ENCODE measurements at places on chromosomes 13 and 19.

DNA sequence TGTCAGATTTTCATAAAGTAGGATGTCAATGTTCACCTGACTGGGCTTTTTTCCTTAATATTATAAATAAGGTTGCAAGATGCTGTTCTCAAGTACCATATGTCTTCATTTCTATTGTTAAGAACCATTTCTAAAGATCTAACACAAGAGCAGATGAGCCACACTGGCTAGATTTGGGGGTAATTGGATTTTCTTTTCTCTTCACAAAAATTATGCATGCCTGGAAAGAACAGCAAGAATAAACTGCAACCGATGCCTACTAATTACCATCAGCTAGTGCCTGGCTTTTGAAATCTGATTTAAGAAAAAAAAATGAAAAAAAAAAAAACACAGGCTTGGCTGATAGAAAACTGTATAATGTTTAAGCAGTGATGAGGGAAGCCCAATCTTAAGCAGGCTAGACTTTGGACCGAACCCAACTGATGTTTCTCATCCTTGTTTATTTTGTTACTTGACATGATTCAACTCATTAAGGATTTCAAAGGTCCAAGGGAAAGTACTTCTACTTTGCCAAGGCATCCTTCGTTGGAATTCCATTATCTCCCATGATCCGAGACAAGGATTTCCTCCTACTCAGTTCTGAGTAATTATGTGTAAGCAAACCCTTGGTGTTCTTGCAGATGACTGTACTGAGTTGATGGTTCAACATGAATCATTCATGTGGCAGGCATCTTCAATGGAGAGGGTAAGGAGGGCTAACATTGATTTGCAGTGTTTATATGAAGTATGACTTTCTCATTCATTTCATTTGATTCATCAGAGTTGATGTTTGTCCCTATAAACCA, 300.5 kb downstream of the SPRY2 start:
- DNase-seq, result peak; percentile 97

- no peak for DNase-seq
These were observed 522.0 kb upstream of the ATXN8OS start for GRCh38 chr13:69585656-69586055.

- no peak for DNase-seq
These were observed 391.8 kb downstream of the FGF9 start for GRCh38 chr13:22062478-22063205.

- DNase-seq, result no peak
These were observed 1.2 kb downstream of the PRKCG start for GRCh38 chr19:53883231-53883661.

GRCh38 chr13:60230593-60230992, 66.9 kb upstream of the DIAPH3 start:
- DNase-seq, result peak; percentile 2

- DNase-seq, result peak; percentile 41
These were observed 441 bp upstream of the ZFP28 start for GRCh38 chr19:56538254-56538760.

DNA sequence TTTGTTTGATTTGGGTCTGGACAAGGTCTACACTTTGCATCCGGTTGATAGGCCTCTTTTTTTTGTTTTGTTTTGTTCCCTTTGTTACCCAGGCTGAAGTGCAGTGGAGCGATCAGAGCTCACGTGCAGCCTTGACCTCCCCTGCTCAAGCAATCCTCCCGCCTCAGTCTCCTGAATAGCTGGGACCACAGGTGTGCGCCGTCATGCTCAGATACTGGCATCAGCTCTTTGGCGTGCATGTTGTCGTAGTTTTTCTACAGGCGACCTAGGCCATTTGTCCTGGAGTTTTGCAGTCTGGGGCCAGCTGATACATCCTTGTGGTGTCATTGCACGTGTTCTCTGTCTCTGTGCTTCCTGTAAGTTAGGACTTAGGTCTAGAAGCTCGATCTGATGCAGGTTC, 16.3 kb downstream of the PAK4 start:
- DNase-seq, result no peak

- peak; percentile 84 for DNase-seq
These were observed 5.9 kb upstream of the GDF15 start for GRCh38 chr19:18379803-18380747.

DNA sequence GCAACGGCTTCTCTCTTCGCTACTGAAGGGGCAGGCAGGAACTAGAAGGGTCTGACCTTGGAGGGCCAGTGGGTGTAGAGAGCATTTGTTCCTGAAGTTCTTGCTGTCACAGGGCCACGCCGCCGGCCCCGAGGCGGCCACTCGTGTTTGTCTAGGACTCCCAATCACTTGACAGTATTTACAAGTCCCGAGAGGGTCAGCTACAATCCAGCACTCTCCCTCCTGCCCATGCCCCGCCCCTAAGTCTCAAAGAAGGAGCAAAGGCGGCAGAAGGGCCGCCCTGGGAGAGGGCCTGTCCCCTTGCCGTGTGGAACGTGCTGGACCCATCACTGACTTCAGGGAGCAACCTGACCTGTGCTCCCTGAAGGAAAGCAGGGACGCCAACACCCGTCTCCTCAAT, 118.5 kb downstream of the STK24 start:
- DNase-seq, result no peak

- no peak for DNase-seq
These were observed 212.2 kb downstream of the ENOX1 start for GRCh38 chr13:43574605-43575004.

- DNase-seq, result no peak
These were observed 6.6 kb downstream of the ATP7B start for GRCh38 chr13:52004511-52005170.

GRCh38 chr19:29266001-29266400, 53.0 kb upstream of the UQCRFS1 start:
- DNase-seq, result no peak

DNA sequence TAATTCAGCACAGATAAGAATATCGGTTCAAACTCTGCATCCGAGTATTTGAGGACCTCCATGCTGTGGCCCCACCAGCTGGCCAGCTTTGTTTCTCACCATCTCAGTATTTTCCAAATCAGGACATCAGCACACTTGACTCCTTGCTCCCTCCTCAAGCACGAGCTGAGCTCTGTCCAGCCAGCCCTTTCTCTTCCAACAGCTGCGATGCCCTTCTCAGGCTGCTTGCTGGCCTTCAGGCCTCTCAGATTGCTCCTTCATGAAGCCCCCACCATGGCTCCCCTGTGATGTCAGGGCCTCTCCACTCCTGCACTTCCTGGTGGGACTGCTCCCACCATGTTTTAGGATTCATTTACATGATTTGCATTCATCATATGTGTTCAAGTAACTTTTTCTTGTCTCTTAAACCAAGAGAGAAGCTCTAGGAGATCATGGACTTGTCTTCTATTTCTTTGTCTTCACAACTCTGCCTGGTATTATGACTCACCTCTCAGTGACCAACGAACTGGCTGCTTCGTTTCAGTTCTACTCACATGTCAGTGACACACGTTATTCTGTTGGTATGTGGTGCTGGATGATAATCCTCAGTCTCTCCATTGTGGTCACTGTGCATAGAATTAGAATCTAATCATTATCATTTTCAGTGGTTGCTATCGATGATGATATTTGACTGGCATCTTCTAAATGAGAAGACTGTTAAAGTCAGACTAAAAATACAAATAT, 471.7 kb downstream of the EFNB2 start:
- peak; percentile 39 for DNase-seq

GRCh38 chr19:16258440-16258903, 60.8 kb downstream of the AP1M1 start:
- DNase-seq, result no peak

DNA sequence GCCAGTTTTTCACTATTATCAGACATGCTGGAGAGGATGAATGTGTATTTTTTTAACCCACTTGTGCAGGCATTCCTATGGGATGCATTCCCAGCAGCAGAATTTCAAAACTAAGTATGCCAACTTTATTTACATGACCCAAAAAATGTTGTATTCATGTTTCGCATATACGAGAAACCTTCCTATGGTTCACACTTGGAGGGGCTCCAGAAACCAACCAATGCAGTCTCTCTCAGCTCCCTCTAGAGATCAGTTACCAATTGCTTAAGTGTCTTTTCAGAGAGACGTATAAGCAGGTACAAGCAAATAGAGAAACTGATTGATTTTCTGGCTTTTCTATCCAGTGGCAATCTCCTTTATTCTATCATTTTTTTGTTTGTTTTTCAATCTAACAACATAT, 5.5 kb upstream of the PTOV1 start:
- DNase-seq, result no peak

GRCh38 chr19:30284885-30285284, 87.3 kb upstream of the ZNF536 start:
- DNase-seq, result no peak

GRCh38 chr13:72462726-72463125, 264.7 kb downstream of the MZT1 start:
- no peak for DNase-seq

DNA sequence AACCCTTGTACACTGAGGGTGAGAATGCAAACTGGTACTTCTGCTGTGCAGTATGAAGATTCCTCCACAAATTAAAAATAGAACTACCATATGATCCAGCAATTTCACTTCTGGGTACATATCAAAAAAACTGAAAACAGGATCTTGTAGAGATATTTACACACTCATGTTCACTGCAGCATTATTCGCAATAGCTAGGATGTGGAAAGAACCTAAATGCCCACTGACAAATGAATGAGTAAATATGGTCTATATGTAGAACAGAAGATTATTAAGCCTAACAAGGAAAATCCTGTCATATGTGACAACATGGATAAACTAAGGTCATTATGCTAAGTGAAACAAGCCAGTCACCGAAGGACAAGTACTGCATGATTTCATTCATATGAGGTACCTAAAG, 304.7 kb downstream of the ENOX1 start:
- DNase-seq, result no peak

GRCh38 chr13:66430269-66430668, 799.9 kb downstream of the PCDH9 start:
- no peak for DNase-seq

DNA sequence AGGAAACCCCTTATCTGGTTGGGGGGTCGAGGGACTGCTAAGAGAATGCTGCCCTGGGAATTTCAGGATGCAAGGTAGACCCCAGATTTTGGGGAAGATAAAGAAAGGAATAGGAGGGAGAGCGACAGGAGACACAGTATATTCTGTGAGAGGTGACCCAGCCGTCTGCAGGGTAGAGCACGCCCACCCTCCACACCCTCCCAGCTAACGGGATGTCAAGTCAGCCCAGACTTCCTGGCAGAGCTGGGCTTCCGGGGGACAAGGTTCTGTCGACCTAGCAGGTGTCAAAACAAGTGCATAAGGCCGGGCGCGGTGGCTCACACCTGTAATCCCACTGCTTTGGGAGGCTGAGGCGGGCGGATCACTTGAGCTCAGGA, 695 bp upstream of the PRR36 start:
- DNase-seq, result no peak

GRCh38 chr19:4414144-4414799, 11.8 kb downstream of the CHAF1A start:
- DNase-seq, result no peak

DNA sequence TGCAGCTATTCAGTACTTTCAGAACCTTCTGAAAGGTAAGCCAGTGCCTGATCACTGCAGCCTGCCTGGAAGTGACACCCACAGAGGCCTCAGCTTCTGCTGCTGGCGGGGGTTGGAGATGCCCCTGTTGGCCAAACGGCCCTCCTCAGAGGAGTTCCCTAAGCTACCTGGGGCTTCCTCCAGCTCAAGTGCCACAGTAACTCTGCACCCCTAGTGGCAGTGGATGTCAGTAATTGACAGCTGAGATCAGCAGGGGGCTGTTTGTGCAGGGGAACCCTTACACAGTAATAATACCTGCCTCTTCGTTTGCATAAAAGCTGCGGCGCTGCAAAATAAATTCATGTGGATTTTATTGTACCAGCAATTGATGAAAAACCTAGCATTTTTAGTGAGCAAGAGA, 28.9 kb downstream of the TDRD12 start:
- no peak for DNase-seq

GRCh38 chr13:83350569-83350968, 531.7 kb downstream of the SLITRK1 start:
- DNase-seq, result peak; percentile 4

DNA sequence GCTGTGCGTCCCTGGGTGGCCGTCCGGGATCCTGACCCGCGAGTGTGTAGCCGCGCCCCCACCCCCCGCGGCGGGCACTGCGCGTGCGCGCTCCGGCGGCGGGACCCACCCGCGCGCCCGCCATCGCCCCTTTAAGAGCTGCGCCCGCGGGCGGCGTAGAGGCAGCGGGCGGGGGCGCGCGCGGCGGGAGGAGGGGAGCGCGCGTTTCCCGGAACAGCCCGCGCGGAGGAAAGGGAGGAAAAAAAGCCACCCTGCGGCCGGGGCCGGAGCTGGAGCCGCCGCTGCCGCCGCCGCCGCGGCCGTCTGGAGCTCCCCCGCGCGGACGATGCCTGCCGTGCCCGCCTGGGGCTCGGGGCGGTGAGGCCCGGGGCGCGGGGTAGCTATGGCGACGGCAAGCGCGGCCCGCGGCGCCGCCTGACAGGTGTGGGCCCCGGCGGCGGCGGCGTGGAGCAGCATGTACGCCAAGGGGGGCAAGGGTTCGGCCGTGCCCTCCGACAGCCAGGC, at the start of gene SSBP4:
Gene SSBP4, plus strand, starts transcription at position 204 of the 504 bp plus-strand sequence. Its CDS starts 251 bp downstream, at position 455.
- DNase-seq, result no peak

DNA sequence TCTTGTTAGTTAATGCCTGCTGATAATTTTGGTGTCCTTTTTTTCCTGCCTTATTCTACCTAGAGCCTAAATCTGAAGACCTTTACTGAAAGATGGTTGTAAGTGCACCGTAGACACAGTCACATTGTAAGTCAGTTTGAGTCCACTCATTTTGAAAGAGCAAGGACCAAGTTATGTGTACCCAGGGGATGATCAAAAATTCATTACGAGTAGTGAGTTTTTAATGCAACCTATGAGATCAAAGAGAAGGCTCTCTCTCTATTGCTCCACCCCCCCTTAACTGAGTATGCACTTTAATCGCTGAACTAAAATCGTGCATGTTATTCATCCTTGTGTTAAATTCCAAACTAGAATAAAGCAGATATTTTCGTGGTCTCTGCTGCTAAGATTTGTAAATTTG, 1.8 kb downstream of the RAP2A start:
- DNase-seq, result no peak

GRCh38 chr13:53240401-53241025, 211.9 kb downstream of the OLFM4 start:
- no peak for DNase-seq

GRCh38 chr13:105070452-105070851, 1465.0 kb downstream of the EFNB2 start:
- no peak for DNase-seq

GRCh38 chr19:4979211-4979807, 10.4 kb downstream of the KDM4B start:
- DNase-seq, result no peak

GRCh38 chr19:3907626-3908265, 25.1 kb upstream of the NMRK2 start:
- DNase-seq, result no peak

GRCh38 chr13:33235564-33235963, 50.0 kb downstream of the STARD13 start:
- no peak for DNase-seq

- DNase-seq, result no peak
These were observed 18.2 kb downstream of the IL17D start for GRCh38 chr13:20721454-20722357.
